NCI-H774 (cell line): ENCODE measurements at places on chromosomes 7 and 10.

- DNase-seq: no peak
Observed at GRCh38 chr10:67297637-67298181, 371.9 kb downstream of the LRRTM3 start.

DNA sequence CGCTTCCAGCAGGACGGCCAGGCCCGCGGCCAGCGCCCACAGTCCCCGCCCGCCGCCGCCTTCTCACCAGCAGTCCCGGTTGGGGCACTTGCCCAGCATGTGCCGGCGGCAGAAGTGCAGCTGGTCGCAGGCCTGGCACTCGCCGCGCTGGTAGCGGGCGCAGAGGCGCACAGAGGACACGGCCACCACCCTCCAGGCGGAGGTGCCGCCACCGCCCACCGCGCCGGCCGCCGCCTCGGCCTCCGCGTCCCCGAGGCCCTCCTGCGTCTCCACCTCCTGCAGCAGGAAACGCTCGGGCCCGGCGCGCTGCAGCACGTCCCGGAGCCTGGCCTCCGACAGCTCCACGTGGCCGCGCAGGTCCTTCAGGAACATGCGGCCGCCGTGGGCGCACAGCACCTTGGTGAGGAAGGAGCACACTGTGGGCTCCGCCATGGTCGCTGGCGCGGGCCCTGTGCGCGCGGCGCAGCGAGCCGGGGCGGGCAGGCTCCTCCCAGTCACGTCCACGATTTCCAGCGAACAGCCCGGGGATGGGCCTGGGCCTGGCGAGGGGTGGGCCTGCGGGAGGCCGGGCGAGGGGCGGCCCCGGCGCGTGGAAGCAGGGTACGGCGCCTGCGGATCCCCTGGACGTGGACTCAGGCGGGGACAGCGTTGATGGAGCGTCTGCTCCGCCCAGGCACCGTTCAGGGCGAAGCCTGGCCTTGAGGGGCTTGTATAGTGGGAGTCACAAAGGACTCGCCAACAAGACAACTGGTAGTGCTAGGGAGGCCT, at the start of gene ZC3HAV1L:
ZC3HAV1L (minus strand) TSS at position 457 of the 768 bp plus-strand sequence; CDS start at position 432, 25 bp downstream.
- DNase-seq: peak; percentile 74

GRCh38 chr10:24035761-24036160, 173.2 kb upstream of the KIAA1217 start:
- DNase-seq: no peak

GRCh38 chr10:132612571-132613504, 75.3 kb downstream of the INPP5A start:
- no peak for DNase-seq

DNA sequence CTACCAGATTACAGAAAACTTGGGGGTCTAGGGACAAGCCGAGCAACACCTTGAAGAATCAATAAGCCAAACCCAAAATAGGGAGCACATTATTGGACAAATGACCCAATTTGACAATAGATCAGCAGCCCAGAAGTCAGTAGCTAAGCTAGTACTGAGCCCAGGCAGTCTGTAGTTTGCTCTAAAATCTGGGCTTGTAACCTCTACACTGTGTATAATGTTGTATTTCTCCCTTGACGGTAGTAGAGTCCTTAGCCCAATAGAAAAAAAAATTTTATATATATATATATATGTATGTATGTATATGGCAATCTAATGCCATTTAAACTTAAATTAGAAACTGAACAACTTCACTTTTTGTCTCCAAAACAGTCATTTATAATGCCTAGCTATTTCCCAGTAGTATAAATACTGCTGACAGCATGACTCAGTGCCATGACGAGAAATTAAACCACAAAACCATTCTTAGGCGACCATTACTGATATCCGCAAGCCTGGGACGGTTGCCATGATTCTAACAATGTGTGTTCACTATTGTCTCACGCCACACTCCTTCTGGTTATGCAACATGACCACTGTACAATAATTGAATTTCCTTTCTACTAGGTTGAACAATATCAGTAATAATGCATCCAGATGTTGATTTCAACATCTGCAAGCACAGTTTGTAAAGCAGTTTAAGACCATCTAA, 110.5 kb downstream of the IPMK start:
- DNase-seq: peak; percentile 14

GRCh38 chr7:103915680-103916357, 73.6 kb downstream of the RELN start:
- DNase-seq: no peak

DNA sequence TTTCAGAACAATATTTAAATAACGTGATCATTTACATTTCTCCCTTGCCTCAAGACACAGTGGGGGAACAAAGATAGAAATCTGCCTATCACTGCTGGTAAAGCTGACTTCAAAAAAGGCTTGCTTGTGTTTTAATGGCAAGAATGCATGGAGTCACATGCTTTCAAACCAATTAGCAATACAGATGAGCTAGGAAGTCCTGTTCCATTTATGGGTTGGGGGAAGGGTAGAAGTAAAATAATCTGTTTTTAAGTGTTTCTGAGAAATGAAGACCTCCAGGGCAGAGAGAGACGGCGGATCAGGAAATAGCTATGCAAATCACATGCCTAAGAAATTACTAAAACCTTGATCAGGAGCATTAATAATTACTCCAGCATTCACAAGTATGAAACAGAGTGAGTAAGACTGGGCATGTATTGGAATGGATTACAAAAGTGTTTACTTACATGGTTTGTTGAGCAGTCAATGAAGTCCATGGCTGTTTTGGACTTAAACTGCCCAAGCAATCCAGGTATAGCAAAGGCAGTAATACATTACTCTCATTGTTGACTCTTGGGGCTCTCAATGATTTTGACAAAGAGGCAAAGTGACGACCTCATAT, 142.0 kb downstream of the ARID5B start:
- DNase-seq: no peak

GRCh38 chr10:34255035-34255434, 560.1 kb downstream of the PARD3 start:
- no peak for DNase-seq

GRCh38 chr10:32751582-32751981, 206.4 kb downstream of the ITGB1 start:
- no peak for DNase-seq

DNA sequence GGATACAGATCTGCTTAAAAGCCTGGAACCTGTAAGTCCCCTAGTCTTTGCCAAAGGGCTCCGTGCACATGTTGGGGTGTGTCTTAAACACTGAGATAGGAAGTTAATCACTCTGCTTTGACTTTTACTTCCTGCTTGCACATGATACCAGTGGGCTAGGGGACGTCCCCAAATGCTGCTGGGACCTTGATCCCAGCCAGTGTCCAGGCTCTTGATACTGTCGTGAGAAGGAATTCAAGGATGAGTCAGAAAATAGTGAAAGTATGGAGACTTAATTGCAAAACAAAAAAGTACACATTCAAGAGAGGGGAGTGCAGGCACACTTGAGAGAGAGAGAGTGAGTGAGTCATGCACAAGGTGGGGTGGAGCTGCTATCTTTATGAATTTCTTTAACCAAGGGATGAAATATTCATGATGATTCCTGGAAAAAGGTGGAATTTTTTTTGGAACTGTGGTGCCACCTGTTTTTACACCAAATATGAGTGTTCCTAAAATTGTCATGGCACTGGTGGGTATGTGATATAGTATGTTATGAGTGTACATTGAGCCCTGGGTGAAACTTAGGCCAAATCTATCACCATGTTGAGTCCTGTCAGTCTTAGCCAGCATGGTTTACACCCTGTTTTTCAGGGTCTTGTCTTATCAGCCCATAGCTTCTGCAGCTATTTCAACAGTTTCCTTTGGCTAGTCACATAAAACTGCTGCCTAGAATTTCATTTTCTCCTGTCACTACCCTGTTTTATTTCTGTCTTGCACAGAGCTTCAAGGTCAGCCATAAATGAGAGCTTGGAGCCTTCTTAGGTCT, 88.3 kb upstream of the CYP26C1 start:
- no peak for DNase-seq

- no peak for DNase-seq
Observed at GRCh38 chr10:77236700-77237099, 400.9 kb downstream of the KCNMA1 start.

DNA sequence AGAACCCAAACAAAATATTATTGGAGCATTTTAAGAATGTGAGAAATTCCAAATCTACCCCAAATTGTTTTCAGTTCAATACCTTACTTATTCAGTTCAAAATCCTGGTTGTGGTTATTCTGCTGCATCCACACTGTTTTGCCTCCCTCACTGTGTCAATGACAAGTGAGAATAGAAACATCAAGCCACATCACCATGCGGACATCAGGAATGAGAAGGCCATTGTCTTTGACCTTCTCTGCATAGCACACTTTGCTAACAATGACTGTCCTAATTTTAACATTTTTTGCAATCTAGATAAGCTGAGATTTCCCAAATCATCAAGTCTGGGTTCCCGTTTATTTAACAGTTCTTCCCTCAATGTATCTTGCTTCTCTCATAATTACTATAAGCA, 93.7 kb downstream of the ELAPOR2 start:
- DNase-seq: no peak

DNA sequence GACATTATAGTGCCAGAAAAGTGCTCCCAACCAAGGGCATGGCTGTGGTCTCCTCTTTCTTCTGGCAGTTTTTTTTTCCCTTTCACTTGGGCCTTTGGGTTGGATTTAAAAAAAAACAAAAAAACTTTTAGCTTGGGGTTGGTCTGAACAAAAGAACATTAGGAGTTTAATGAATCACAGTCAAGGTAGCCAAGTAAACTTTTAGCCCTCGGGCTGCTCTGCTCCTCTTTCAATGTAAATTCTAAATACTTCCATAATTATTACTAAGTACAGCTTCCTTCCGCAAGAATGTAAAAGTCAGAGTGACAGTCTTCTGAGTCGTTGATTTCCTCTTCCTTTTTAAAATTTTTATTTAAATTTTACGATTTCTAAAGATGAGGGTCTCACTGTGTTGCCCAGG, 79.2 kb downstream of the NRF1 start:
- no peak for DNase-seq

DNA sequence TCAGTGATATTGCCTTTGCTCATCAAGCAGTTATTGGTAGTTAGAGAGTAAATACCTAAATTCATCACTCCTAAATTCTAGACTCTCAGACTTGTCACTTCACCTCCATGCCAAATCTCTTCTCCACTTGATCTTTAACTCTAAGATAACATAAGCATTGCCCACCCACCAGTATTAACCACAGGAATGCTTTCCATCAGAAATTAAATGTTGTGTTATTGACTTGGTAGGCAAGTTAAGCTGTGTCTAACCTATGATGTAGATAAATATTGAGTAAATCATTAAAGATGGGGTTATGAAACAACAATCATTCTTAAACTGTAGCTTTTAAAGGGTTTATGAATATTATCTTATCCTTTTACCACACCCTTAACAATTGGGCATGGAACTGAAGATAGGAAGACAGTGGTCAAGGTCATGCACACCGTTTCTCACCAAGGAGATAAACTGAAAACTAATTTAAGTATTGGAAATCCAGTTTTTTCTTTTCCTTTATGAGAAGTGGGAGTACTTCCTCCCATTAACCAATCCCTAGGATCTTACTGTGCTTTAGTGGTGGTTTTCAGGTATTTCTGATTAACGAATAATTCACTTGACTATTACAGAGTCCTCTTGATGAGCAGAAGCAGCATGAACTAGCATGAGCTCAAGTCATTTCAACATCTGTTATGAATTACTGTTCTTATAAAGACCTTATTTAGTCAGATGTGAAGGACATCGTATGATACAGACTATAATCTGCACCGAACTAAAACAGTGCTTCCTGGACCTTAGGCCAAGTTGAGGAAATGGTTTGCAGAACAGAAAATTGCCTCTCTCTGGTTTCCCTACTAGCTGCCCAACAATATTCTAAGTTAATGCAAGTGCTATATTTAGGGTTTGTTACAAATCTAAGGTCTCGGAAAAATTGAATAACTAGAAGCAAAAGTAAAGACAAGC, 142.0 kb downstream of the LCOR start:
- DNase-seq: no peak

DNA sequence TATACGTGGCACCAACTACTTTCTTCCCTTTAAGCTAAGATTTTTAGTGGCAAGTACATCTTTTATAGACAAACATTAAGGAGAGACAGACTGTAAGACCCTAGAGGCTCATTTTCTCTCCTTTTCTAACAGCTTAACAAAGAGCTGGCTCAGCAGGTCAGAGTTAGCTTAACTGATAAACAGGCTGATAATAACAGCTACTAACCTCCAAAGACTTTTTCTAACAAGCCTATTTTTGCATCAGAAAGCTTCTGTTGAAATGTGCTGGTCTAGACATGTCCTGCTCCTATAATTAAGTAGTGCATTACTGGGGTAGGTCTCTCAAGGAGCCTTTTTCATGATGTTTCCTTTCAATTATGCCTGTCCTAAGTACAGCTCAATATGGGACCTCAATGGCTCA, 238.2 kb upstream of the FAM3C start:
- DNase-seq: no peak

- DNase-seq: peak; percentile 47
Observed at GRCh38 chr10:47452495-47453140, 31.3 kb downstream of the ANXA8 start.

- DNase-seq: no peak
Observed at GRCh38 chr7:2239242-2239641, 2.8 kb downstream of the MRM2 start.

- no peak for DNase-seq
Observed at GRCh38 chr7:71541707-71542353, 409.9 kb downstream of the GALNT17 start.

DNA sequence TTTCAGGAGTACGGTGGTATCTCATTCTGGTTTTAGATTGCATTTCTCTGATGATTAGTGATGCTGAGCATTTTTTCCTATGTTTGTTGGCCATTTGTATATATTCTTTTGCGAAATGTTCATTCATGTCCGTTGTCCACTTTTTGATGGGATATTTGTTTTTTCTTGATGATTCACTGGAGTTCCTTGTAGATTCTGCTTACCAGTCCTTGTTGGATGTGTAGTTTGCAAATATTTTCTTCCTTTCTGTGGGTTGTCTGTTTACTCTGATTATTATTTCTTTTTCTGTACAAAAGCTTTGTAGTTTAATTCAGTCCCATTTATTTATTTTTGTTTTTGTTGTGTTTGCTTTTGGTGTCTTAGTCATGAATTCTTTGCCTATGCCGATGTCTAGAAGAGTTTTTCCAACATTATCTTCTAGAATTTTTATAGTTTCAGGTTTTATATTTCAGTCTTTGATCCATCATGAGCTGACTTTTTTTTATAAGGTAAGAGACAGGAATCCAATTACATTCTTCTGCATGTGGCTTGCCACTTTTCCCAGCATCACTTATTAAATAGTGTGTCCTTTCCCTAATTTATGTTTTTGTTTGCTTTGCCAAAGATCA, 320.5 kb downstream of the MAGI2 start:
- no peak for DNase-seq

- DNase-seq: no peak
Observed at GRCh38 chr10:33955676-33956075, 621.2 kb upstream of the NRP1 start.

DNA sequence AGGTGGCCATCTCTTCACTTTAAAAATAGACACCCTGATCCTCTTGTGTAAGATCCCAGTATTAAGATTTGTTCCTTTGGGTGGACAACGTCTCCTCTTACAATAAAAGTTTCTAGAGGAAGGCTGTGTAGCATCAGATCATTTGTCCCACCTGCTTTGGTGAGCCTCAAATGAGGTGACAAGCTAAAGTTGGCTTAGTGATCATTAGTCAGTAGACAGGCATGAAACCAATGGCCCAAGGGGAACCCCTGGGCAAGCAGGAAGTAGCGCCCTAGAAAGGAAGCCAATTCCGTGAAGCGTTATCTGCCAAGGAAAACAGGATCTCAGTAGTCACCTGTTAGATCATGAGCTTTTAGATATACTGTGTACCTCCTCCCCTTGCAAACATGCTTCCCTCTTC, 66.8 kb downstream of the PCGF5 start:
- no peak for DNase-seq

GRCh38 chr7:136900005-136900404, 31.6 kb downstream of the CHRM2 start:
- DNase-seq: no peak

GRCh38 chr10:96626795-96627194, 40.0 kb upstream of the TM9SF3 start:
- no peak for DNase-seq
